CD8-positive, alpha-beta T cell (primary cell): ENCODE measurements at places on chromosomes 3 and 15. TPM values are rescaled to one million over a fixed set of nuclear protein-coding genes. Genes with fewer than 3 reads are reported as not detected.

DNA sequence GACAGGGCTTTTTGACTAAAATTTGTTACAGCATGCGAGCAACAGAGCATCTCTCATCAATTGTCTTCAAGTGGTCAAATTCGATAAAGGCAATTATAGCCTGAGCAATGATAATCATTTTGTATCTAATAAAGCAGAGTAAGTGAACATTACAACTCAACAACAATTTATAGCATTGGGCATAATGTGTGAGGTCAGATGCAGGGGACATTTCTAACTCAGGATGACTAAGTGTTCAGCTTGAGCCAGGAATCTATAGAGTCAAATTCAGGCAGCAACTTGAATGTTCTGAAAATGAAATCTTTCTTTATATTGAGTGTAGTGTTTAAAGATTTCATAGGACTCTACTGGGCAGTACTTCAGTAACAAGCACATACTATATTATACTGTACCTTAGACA lies 1226.0 kb downstream of the ZPLD1 start:
- no peak for DNase-seq

DNA sequence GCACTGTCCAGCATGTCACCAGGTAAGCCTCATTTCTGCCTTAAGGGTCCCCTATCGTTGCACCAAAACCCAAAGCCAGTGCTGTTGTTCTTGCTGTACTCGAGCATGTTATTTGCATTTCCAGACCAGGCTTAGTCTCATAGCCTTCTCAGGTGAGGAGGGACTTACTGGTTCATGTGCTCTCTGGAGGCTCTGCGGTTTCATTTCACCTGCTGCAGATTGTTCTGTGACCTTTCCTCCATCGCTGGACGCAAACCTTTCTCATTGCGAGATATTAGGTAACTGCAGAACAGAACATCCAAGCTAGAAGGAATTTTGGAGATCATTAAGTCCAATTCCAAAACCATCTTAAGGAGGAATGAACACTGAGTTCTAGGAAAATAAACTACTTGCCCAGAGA lies 187.3 kb upstream of the BCL6 start:
- DNase-seq, result no peak

DNA sequence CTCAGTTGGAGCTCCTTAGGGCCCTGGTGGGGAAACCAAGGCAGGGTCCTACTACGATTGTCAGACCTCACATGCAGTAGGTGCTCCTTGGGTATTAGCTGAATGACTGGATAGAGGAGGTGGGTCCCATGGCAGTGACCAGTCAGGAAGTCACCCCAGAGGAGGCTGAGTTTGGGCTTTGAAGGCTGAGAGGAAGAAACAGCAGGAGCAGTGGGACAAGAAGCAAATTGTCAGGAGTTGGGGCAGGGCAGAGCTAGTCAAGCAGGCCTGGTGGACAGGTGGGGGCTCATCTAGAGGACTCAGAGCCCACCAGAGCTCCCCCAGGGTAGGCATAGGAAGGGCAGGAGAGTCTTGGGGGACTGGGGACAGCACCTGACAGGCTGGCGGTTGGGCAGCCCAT lies 3.1 kb downstream of the NBEAL2 start:
- no peak for DNase-seq

GRCh38 chr15:68304589-68305337 lies 27.2 kb downstream of the FEM1B start:
- no peak for DNase-seq

- DNase-seq, result no peak
Measured at GRCh38 chr15:34621675-34622074, 38.2 kb upstream of the GOLGA8B start.

DNA sequence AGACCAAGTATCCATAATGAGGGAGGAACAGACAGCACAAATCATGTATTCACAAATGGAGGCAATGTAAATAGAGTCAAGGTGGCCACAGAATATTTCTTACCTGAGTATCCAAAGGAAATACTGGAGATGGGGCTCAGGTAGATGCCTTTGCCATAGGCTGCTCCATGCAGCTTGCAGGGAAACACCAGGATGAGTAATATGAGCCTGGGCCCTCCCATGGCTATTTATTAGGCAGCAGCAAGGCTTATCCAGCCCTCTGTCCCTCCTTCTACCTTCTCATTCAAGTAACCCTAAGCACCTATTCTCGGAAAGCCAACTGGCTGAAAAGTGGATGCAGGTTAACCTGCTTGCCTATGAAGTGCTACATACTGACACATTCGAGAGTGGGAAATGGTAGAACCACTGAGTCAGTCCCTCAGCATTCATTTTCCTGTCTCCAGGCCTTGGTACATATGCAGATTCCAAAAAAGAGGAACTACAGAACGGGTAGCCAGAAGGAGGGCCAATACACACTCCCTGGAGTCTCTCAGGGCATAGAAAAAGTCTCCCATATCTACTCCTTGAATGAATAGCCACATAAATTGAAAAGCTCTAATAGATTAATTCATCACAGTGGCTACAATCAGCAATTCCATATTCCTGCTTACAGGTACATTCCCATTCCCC lies 18.3 kb upstream of the PKM start:
- DNase-seq, result no peak

DNA sequence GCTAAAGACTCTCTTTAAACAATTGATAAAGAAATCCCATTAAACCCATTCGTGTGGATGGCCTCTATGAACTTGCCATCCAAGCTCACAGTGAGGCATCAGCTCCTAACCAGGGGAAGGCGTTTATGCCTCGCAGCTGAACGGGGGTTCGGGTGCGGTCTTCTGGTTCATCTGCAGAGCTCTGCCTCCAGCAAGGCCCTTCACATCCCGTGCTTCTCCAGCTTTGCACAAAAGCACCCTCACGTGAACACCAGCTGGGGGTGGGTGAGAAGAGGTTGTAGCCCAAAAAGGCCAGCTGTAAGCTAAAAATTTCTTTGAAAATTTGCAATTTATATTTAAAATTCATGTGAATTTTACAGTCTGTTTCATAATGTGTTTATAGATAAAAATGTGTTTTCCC lies 39.5 kb upstream of the ZNF148 start:
- no peak for DNase-seq

GRCh38 chr3:44894485-44894884 lies 20.1 kb downstream of the TGM4 start:
- no peak for DNase-seq

GRCh38 chr3:107950417-107950816 lies 140.4 kb downstream of the CD47 start:
- no peak for DNase-seq

DNA sequence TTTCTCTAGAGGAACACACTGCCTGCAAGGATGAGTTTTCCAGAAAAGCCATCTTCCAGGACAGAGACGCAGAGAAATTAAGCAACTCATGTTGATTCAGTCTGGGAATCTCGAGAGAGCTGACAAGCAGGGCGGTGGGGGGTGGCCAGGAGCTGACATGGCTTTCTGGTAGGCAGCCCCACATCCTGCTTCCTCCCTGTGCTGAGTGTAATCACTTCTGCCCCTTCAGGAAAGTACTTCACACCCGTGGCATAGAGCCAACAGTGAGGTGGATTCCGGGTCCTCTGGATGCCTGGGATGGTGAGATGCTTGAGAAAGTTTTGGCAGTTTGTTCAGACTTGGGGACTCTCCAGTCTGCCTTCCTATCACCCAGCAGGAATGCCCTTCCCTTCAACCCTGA lies 221.1 kb downstream of the SLCO3A1 start:
- DNase-seq, result no peak

DNA sequence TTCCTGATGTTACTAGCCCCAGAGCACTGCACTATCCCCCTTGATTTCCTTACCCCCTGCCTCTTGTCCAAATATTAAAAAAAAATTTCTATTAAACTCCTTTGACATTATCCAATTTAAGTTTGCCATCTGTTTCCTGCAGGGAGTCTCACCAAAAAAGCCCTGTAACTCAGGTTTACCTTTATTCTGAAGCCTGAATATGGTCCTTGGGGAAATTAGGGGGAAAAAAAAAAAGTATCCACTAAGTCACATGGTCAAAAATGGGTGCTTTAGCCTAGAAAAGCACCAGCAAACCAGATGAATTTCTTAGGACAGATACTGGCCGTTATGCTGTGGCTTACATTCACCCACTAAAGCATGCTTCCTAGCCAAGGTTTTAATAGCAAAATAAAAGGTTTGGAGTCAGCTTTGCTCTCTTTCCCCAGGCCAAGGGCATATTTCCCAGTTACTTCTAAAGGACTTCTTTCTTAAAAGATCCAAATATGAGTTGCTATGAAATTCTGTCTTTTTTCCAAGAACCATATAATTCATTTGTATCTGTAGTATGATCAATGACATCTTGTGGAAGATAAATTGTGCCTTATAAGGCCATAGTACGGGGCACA lies 394.9 kb downstream of the LSAMP start:
- no peak for DNase-seq

GRCh38 chr15:61195116-61196002 lies 33.7 kb downstream of the RORA start:
- no peak for DNase-seq

GRCh38 chr3:127964816-127965215 lies 49.8 kb downstream of the KBTBD12 start:
- DNase-seq, result no peak

GRCh38 chr15:73589766-73590165 lies 43.4 kb downstream of the NPTN start:
- no peak for DNase-seq

GRCh38 chr3:31688984-31689383 lies 156.3 kb downstream of the STT3B start:
- no peak for DNase-seq

- no peak for DNase-seq
Measured at GRCh38 chr3:17908399-17909191, 166.2 kb upstream of the TBC1D5 start.

DNA sequence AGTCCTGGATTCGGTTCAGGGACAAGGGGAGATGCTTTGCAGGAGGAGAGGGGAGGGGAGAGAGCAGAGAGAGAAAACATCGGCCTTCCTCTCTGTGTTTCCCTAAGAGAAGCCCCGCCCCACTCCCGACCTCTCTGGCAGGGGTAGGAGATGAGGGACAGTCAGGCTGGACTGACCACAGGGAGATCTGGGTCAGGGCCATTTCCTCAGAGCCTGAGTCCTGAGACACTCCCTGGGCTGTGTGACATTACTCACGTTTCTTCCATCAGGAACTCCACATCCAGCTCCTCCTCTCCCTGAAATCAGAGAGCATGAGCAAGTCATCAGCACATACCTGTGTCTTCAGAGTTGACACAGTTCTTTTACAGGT lies 9.1 kb downstream of the PLA2G4D start:
- DNase-seq, result no peak

- no peak for DNase-seq
Measured at GRCh38 chr15:68635141-68635540, 56.3 kb downstream of the CORO2B start.

GRCh38 chr15:48721061-48721810 lies 75.7 kb upstream of the FBN1 start:
- DNase-seq, result no peak

GRCh38 chr15:74800559-74801094 lies 12.0 kb upstream of the LMAN1L start:
- DNase-seq, result no peak

GRCh38 chr15:40242601-40243000 lies 3.7 kb downstream of the PAK6 start:
- DNase-seq, result no peak

- no peak for DNase-seq
Measured at GRCh38 chr3:34019158-34019557, 220.7 kb downstream of the PDCD6IP start.

DNA sequence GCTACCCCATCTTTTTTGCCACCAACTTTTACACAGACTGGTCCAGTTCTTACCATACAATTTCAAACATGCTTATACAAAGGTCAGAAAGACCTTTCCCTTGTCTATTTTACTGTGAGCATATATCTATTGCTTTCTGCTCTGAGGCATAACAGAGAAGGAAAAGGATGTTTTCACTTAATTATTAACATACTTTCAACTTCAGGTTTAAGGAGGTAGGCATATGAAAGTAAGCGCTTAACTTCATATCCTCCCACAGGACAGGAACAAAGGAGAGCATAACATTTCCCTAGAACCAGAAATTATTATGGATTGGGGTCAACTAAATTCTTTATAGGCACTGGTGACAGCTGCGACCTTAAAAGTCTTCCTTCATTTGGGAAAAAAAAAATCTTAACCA lies 1.1 kb downstream of the MYEF2 start:
- no peak for DNase-seq

GRCh38 chr15:73955861-73956742 lies 29.8 kb downstream of the LOXL1 start:
- DNase-seq, result no peak

- no peak for DNase-seq
Measured at GRCh38 chr3:23017801-23018200, 185.3 kb upstream of the UBE2E2 start.

DNA sequence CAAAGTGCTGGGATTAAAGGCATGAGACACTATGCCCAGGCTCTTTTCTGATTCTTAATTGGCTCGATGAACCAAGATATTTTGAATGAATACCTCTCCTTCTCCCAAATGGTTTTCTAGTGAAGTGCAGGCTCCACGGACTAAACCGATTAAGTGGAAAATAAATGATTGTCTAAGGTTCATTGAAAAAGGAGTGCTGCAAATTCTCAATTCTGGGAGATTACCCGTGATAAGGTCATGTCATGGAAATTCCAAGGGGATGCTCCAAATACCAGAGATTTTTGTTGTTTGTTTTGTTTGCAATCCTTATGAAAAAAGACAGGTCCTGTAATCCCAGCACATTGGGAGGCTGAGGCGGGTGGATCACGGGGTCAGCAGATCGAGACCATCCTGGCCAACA lies 406.9 kb upstream of the TBL1XR1 start:
- no peak for DNase-seq

- no peak for DNase-seq
Measured at GRCh38 chr3:36372534-36372935, 7.8 kb upstream of the STAC start.

GRCh38 chr15:63999177-63999576 lies 47.1 kb downstream of the DAPK2 start:
- no peak for DNase-seq

- no peak for DNase-seq
Measured at GRCh38 chr15:87518957-87519356, 737.6 kb downstream of the NTRK3 start.

The ZNF80 gene
- 1.6 TPM for total RNA-seq

The EOMES gene
- 8.9 TPM for total RNA-seq

The GP5 gene
- total RNA-seq, result 2.5 TPM

The PLSCR5 gene
- not detected for total RNA-seq

The TPRA1 gene
- 6.1 TPM for total RNA-seq

The RPP25 gene
- 0.28 TPM for total RNA-seq

The CCDC12 gene
- 99.9 TPM for total RNA-seq

The ATP2B2 gene
- not detected for total RNA-seq

The MYO1E gene
- total RNA-seq, result 2.2 TPM

The RBM5 gene
- total RNA-seq, result 409 TPM

The RTP1 gene
- not detected for total RNA-seq

The ALG1L2 gene
- total RNA-seq, result not detected

The RASGRP1 gene
- 58.2 TPM for total RNA-seq

The IMP3 gene
- total RNA-seq, result 69.5 TPM

The CTSH gene
- 5.0 TPM for total RNA-seq

The SNUPN gene
- 7.7 TPM for total RNA-seq

The FBLN2 gene
- 11.6 TPM for total RNA-seq

The MFGE8 gene
- total RNA-seq, result 70.0 TPM

The TMEM45A gene
- not detected for total RNA-seq

The KNG1 gene
- not detected for total RNA-seq
